ENCODE measurements at places on chromosomes 4 and X.
A peak's percentile ranks its signal among the peaks of the same experiment; 100 is the strongest.

DNA sequence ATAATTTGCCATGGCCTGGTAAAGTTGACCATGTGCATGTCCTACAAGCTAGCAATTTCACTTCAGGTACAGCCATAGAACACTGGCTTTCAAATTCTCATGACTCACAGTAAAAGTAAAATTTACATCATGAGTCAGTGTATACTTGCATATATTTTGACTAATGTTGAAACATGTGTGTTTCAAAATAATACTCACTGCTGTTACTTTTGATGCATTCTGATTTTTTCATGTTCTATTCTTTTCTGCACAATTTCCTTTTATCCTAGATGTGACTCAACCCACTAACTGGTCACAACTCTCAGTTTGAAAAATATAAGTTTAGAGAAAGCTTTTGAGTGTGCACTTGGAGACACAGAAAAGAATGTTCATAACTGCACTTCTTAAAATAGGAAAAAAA is 365.7 kb downstream of the FGF13 start:
- no peak for DNase-seq

GRCh38 chr4:132542228-132542627 is 606.9 kb upstream of the PCDH10 start:
- no peak for DNase-seq

GRCh38 chr4:1466863-1467165 is 60.6 kb upstream of the NKX1-1 start:
- DNase-seq, result no peak

- no peak for DNase-seq
Measured at GRCh38 chr4:127737295-127737694, 7.1 kb downstream of the SLC25A31 start.

DNA sequence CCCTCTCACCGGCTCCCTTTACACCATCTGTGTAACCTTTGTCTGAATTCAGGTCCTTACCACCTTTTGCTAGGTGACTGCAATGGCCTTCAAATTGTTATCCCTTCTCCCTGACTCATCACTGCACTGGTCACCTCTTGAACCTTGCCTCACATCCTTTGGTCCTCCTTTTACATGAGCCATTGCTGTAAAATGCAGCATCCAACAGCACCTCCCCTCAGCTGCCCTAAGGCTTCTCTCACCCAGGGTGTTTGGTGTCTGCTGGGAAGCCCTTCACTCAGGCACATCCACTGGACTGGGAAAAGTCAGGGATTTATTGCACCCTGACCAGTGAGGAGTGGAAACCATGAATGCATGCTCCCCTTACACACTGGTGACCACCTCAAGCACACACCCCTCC is 192.5 kb upstream of the GATB start:
- no peak for DNase-seq

GRCh38 chr4:48420144-48420543 is 63.0 kb upstream of the SLC10A4 start:
- no peak for DNase-seq

DNA sequence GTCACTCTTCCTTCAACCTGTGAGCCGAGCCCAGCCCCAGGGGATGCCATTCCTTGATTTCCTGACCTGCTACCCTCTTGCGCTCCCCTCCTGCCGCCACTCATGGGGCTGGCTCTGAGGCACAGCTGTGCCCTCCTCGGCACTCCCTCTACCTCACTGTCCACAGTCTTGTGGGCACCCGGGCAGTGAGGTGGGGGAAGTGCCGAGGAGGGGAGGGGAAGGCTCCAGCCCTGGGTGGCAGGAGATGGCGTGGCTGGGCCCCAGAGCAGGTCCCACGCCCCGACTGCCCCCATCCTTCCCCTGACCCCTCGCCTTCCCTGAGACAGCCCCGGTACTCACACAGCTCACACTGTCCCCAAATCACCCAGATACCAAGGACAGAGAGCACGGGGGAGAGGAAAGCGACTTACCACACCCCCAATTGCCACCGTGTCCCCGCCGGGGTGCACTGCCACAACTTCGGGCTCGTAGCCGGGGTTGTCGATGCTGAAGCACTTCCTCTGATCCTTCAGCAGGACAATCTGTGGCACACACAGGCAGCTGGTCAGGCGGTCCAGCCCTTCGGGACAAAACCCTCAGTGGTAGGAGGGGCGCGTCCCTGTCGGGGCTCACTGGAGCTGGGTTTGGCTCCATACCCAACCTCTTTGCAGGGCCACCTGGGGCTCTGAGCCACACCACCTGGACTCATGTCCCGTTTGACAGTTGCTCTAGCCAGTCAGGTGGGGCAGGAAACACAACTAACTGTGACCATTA is 37.9 kb downstream of the WDR1 start:
- no peak for DNase-seq

- no peak for DNase-seq
Measured at GRCh38 chrX:19554786-19555185, 39.5 kb upstream of the MAP3K15 start.

- DNase-seq, result peak; percentile 32
Measured at GRCh38 chr4:138938366-138938690, 77.3 kb upstream of the NOCT start.

DNA sequence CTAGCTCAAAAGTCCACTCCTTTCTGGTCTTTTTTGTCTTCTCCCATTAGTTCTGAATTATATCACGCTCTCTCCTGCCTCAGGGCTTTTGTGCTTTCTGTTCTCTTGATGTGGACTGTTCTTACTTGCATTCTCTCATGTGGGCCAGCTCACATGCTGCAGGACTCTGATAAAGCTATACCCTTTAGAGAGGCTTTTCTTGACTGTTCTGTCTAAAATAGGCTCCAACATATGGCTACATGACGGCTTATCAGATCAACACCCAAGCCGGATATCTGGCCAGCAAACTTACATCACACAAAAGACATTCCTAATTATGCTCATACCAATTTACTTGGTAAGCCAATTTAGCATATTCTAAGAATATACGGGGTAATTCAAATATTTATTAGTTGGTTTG is 1494.5 kb downstream of the TECRL start:
- no peak for DNase-seq

DNA sequence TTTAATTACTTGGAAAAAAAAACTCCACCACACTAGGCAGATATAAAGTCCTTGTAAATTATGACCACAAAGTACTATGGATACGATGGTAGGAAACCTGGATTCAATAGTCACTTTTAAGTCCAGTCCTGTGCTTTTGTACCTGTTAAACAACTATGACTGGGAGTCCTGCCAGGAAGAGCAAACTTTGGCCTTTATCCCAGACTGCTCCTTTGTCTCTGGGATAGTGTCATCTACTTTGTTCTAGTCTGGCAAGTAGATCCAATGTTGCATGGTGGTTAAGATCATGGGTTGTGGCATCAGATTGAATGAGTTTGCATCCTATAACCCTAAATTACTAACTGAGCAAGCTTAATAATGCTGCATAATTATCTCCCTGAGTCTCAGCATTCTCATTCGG is 175.3 kb upstream of the FGF13 start:
- DNase-seq, result no peak

DNA sequence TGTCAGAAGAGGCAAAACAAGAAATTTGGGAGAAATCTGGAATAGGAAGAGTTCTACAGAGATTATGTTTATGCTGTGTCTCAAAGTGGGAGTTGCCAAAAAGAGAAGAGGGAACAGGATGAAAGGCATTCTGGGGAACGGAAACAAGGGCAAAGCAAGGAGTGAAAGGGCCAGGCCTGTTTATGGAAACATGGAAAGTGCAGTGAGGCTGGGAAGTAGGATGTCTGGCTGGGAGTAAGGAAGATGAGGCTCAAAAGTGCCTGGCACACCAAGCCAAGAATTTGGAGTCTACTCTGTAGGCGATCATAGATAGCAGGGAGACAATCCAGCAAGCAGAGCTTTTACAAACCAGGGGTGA is 1.8 kb upstream of the CUL4B start:
- no peak for DNase-seq

DNA sequence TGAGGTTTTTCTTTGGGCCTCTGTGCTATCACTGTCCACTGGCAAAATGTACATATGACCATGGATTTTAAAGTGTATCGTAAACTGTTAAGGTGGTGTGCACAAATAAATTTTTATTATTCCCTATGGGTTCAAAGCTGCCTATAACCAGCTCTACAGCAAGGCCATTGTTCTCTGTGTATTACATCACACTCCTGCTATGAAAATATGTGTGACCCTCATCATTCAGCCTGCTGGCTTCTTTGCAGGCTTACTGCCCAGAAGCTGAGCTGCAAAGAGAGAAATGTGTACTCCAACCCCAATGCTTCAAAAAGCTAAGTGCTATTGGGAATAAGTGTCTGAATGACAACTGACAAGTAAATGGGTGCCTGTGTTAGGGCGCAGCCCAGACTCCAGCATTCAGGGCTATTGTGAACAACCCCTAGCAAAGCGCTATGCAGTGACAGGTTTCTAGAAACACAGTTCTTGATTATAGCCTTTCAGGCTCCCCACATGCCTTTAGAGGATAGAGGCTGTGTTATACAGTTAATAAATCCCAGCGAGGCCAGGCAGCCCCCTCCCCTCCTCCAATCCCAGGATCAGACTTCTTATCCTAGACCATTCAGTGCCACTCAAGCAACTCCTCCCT is 220.4 kb upstream of the RADX start:
- DNase-seq, result no peak

DNA sequence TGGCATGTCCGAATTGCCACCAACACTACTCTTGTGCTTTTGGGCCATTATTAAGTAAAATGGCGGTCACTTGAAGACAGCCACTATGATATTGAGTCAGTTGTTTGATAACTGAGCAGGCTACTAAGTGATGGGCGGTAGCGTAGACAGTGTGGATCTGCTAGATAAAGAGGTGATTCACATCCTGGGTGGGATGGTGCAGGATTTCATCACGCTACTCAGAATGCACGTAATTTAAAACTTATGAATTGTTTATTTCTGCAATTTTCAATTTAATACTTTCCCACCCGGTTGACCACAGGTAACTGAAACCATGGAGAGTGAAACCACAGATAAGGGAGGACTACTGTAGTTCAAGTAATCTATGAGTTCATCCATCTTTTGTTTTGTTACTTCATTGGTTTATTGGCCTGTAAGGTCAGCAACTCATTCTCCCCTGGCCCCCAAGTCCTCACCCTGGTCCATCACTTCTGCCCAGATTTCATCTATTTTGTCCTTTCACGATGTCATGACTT is 2.9 kb downstream of the ARAF start:
- DNase-seq, result no peak

- no peak for DNase-seq
Measured at GRCh38 chr4:4820739-4821138, 38.7 kb upstream of the MSX1 start.

- no peak for DNase-seq
Measured at GRCh38 chr4:30182786-30183185, 537.4 kb upstream of the PCDH7 start.

DNA sequence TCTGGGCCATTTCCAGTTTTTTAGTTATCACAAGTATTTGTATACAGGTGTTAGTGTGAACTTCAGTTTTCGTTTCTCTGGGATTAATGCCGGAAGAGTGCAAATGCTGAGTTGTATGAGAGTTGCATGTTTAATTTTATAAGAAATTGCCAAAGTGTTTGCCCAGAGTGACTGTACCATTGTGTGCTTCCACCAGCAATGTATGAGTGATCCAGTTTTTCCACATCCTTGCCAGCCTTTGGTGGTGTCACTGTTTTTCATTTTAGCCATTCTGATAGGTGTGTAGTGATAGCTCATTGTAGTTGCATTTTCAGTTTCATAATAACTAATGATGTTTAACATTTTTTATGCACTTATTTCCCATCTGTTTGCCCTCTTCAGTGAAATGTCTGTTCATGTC is 18.4 kb downstream of the PLS3 start:
- no peak for DNase-seq

DNA sequence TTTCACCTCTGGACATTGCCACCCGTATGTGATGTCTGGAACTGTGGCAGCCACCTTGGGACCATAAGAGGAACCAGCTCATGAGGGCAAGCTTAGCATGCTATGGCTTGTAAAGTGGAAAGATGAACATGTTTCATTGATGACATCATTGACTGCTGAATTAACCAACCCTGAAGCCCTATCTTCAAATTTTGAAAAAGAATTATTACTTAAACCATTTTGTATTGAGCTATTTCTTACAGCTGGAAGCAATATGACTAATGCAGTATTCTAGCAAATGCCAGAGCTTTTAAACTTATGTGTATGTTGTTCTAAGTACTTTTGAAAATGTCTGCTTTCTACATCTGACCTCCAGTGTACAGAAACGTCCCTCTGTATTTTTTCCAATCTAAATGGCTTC is 18.1 kb downstream of the GUCY2F start:
- DNase-seq, result no peak

DNA sequence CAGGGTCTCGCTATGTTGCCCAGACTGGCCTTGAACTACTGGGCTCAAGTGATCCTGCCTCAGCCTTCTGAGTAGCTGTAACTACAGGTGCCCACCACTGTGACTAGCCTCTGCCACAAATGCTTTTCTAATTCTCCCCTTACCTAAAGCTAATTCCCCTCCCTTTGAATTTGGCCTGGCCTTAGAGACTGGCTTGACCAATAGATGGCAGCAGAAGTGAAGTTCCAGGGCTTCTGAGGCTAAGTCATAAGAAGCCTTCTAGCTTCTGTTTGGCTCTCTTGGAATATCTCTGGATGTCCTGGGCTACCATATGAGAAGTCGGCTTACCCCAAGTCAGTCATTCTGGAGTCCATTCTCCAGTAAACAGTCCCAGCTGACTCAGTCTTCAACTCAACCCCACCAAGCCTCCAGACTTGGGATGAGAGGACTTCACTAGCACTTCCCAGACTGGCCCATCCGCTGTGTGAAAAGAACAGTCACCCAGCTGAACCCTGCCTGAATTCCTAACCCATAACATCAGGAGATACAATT is 61.0 kb downstream of the HPRT1 start:
- peak; percentile 26 for DNase-seq

DNA sequence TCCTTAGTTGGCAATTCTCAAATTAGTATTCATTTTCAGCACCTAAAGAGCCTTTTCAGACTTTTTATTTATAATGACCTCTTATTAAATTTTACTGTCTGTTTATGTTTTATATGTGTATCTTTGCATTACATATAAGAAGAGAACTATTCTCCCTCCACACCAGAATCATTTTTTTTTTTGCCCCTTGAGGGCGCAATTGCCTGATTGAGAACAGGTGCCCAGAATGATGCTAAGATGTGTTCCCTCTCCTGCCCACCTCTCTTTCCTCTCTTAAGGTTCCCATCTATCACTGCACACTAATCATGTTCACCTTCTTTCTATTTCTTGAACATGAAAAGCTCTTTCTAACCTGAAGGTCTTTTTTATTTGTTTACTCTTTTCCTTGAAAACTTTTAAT is 44.2 kb upstream of the ADAM29 start:
- no peak for DNase-seq

DNA sequence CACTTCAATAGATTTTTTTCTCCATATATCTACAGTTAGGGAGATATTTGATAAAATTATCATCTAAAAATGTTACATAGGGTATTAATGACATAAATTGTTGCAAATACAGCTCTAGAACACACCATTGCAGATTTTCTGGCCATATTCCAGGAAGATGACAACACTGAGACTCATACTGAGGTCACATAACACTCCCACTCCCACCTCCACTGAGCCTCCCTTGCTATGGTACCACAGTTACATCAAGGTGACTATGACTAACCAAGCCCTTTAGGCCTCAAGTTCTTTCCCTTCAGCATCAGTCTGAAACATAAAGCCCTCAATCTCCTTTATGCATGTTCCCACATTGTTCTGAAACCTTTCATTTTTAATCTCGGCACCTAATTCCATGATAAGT is 932.0 kb upstream of the IGFBP7 start:
- no peak for DNase-seq

- DNase-seq, result no peak
Measured at GRCh38 chr4:23602720-23603119, 287.1 kb downstream of the PPARGC1A start.

Measured in LoVo (cell line).